ENCODE measurements at places on chromosomes 5 and 9. TPM values are rescaled to one million over a fixed set of nuclear protein-coding genes. Genes with fewer than 3 reads are reported as not detected.

Gene SHLD3
- polyA plus RNA-seq = 5.0 TPM

DNA sequence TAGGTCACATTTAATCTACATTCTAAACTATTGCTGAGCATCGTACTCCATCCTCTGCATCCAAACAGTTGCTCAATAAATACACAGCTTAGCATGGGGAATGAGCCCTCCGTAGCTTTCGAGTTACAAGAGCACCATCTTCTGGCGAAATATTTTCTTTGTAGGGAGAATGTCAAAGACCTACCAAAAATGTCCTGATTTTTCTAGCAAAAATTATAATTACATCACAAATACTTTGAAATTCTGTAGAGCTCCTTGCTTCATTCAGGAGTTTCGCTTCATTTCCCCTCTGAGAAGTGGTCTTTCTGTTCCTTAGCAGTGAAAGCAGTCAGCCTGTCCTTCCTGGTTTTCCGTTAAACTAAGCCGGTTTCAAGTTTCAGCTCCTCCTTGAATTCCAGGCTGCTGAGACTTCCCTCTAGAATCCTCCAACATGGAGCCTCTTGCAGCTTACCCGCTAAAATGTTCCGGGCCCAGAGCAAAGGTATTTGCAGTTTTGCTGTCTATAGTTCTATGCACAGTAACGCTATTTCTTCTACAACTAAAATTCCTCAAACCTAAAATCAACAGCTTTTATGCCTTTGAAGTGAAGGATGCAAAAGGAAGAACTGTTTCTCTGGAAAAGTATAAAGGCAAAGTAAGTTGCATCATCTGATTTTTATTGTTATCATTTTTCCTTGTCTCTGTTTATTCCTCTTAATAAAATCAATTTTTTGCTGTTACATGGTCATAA, at the start of gene GPX8:
Gene GPX8, plus strand, starts transcription at position 409 of the 730 bp plus-strand sequence. Its CDS starts 22 bp downstream, at position 431.
- peak within 1 kb of the TSS; percentile 52 for H3K4me3 ChIP-seq
- no peaks in the 10 kb centered on the region for H3K36me3 ChIP-seq
- peaks cover 5% of the 10 kb centered on the region for H3K4me1 ChIP-seq
- peak within 1 kb of the TSS; percentile 38 for H3K27ac ChIP-seq
- DNase-seq = peak; percentile 38

DNA sequence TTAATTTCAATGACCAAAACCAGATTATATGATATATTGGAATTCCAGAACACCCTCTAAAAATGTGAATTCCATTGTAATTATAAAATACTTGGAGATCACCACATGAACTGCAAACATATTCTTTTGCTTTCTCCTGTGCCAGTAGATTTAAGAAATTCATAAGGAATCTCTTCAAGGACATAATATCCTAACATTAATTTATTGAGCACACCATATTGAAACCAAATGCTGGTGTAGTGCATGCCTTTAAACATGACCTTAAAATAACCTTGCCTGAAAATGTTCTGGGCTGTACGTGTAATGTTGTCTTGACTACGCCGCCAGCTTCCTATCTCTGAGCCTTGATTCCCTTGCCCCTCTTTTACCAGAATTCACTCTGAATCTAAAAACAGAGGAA, 205.0 kb upstream of the ACTBL2 start:
- no peaks in the 10 kb centered on the region for H3K27me3 ChIP-seq
- peaks cover 3% of the 10 kb centered on the region for H3K4me1 ChIP-seq
- no peak overlapping the region for H3K27ac ChIP-seq
- no peak overlapping the region for H3K4me3 ChIP-seq
- H3K36me3 ChIP-seq = no peaks in the 10 kb centered on the region

- DNase-seq = no peak
- H3K36me3 ChIP-seq = no peaks in the 10 kb centered on the region
- H3K4me3 ChIP-seq = no peak overlapping the region
Measured at GRCh38 chr5:133265257-133265656, 213.4 kb downstream of the HSPA4 start.

DNA sequence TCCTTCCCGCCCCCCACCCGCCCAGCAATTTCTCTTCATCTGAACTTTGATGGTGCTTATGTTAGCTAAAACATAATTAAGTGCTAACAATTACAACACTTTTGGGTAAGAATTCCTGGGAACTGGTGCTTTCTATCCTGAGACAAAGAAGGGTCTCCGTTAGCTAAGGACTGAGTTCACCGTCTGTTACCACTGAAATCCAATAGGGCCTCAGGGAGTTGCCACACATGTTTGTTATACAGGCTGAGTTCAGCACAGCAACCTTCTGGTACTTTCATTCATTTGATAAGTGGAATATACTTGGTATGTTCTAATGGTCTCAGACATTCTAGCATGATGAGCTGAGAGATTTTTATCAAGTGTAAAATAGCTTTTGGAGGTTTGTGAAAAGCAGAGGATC, 437.9 kb downstream of the EFNA5 start:
- H3K4me1 ChIP-seq = no peaks in the 10 kb centered on the region
- H3K27me3 ChIP-seq = no peaks in the 10 kb centered on the region
- DNase-seq = no peak
- H3K4me3 ChIP-seq = no peak overlapping the region
- H3K36me3 ChIP-seq = no peaks in the 10 kb centered on the region
- H3K27ac ChIP-seq = no peak overlapping the region

GRCh38 chr9:126365780-126366179, 39.2 kb downstream of the MVB12B start:
- peaks cover 4% of the 10 kb centered on the region for H3K4me1 ChIP-seq
- no peak overlapping the region for H3K4me3 ChIP-seq
- H3K27ac ChIP-seq = no peak overlapping the region
- no peaks in the 10 kb centered on the region for H3K27me3 ChIP-seq
- no peak for DNase-seq
- peaks cover 4% of the 10 kb centered on the region for H3K36me3 ChIP-seq

DNA sequence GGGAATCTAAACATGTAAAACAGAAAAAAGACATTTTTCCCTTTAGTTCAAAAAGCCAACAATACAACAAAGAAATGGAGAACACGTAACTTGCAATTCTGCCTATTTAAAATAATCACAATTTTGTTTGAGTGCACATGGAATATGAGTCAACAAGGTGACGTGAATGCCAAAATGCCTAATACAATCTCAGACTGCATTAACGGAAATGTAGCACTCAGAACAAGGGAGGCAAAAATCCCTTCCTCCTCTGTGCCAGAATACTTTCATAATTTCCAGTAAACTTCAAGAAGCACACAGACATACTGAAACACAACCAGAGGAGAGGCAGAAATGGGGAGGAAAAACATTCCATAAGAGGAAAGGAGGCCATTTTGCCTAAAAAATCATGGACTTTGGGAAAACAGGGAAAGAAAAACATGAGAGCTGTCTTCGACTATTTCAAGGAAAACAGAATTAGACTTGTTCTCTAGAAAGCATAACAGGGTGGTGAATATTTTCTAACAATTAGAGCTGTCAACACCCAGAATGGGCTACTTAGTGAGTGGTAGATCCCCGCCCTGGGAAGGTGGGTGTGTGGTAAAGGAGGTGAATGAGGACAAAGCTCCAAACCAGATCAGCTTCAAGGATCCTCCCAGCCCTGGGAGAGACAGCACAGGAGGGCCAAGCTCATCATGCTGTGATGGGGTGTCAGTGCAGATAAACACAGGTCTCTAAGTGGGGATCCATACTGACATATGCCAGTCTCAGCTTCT, 48.2 kb downstream of the ABCA1 start:
- H3K4me3 ChIP-seq = no peak overlapping the region
- peaks cover 8% of the 10 kb centered on the region for H3K36me3 ChIP-seq
- H3K4me1 ChIP-seq = peaks cover 33% of the 10 kb centered on the region
- peak overlapping the region; percentile 75 for H3K27ac ChIP-seq
